ENCODE measurements at places on chromosomes 12 and 14. TPM values are rescaled to one million over a fixed set of nuclear protein-coding genes. Genes with fewer than 3 reads are reported as not detected.

GRCh38 chr12:27973487-27973890, 956 bp upstream of the PTHLH start:
- peaks cover 29% of the 10 kb centered on the region for H3K4me1 ChIP-seq
- peaks cover 87% of the 10 kb centered on the region for H3K27me3 ChIP-seq
- H3K27ac ChIP-seq = no peak overlapping the region
- no peaks in the 10 kb centered on the region for H3K36me3 ChIP-seq

The IGF1 gene
- total RNA-seq = 16.9 TPM

The NOS1 gene
- total RNA-seq = 3.5 TPM

DNA sequence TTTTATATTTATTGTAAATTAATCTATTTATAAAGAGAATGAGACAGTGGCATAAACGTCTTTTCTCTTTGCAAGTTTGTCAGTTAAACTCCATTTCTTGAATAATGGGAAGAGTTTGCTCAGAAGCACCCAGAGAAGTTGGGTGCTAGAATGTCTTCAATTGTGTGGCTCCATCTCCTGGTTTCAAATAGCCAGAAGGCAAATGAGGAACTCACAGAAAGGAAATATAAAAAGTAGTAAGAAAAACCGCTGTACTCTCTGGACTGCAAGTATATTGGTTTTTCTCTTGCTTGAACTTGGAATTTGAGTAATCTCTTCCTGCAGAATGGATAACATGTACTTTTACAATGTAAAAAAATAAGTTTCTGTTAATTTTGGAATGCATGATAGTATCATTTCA, 217.5 kb downstream of the DPY19L2 start:
- H3K27ac ChIP-seq = no peak overlapping the region
- H3K4me1 ChIP-seq = no peaks in the 10 kb centered on the region
- no peaks in the 10 kb centered on the region for H3K36me3 ChIP-seq
- no peaks in the 10 kb centered on the region for H3K27me3 ChIP-seq
- no peak for DNase-seq

- no peaks in the 10 kb centered on the region for H3K36me3 ChIP-seq
- DNase-seq = no peak
- H3K4me1 ChIP-seq = no peaks in the 10 kb centered on the region
- no peaks in the 10 kb centered on the region for H3K27me3 ChIP-seq
- H3K27ac ChIP-seq = no peak overlapping the region
Measured at GRCh38 chr14:59067127-59067894, 121.2 kb upstream of the DAAM1 start.

DNA sequence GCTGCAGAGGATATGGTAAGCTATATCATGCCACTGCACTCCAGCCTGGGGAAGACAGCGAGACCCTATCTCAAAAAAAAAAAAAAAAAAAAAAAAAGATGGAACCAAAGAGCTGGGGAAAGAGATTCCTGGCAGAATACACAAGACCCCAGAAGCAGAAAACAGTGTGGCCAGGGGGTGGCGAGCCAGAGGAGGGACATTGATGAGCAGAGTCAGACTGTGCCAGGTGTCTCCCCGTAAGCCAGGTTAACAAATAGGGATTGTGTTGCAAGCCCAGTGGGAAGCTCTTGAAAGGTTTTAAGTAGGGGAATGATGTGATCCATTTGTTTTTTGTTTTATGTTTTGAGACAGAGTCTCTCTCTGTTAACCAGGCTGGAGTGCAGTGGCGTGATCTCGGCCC, 56.1 kb downstream of the FIGNL2 start:
- H3K4me3 ChIP-seq = no peak overlapping the region
- no peak for DNase-seq
- H3K27me3 ChIP-seq = no peaks in the 10 kb centered on the region
- no peak overlapping the region for H3K27ac ChIP-seq

DNA sequence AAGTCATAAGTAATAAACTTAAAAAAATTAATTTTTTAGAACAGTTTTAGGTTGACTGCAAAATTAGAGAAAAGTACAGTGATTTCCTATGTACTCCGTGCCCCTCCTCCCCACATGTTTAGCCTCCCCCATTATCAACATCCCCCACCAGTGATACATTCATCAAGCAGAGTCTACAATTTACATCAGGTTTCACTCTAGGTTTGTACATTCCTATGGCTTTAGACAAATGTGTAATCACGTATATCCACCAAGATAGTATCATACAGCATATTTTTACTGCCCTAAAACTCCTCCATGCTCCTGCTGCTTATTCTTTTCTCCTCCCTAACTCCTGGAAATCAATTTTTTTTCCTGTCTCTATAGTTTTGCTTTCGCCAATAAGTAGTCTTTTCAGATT, 438.7 kb downstream of the LRFN5 start:
- no peak overlapping the region for H3K27ac ChIP-seq
- no peaks in the 10 kb centered on the region for H3K4me1 ChIP-seq
- no peaks in the 10 kb centered on the region for H3K27me3 ChIP-seq
- DNase-seq = no peak
- no peaks in the 10 kb centered on the region for H3K36me3 ChIP-seq
- no peak overlapping the region for H3K4me3 ChIP-seq

The KCNMB4 gene
- total RNA-seq = 4.5 TPM

The APOF gene
- total RNA-seq = not detected

All from lower lobe of right lung (tissue), 2 donors.